ENCODE measurements at places on chromosomes 3 and 15.

GRCh38 chr15:34582461-34583371 is 735 bp downstream of the GOLGA8B start:
- DNase-seq, result peak; percentile 39

DNA sequence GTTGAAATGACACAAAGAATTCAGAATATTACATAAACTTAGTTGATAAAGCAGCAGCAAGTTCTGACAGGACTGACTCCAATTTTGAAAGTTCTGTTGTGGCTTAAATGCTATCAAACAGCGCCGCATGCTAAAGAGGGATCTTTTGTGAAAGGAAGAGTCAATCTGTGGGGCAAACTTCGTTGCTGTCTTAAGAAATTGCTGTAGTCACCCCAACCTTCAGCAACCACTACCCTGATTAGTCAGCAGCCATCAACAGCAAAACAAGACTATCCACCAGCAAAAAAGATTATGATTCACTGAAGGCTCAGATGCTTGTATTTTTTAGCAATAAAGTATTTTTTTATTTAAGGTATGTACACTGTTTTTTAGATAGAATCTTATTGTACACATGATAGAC is 14.2 kb downstream of the CRBN start:
- DNase-seq, result no peak

DNA sequence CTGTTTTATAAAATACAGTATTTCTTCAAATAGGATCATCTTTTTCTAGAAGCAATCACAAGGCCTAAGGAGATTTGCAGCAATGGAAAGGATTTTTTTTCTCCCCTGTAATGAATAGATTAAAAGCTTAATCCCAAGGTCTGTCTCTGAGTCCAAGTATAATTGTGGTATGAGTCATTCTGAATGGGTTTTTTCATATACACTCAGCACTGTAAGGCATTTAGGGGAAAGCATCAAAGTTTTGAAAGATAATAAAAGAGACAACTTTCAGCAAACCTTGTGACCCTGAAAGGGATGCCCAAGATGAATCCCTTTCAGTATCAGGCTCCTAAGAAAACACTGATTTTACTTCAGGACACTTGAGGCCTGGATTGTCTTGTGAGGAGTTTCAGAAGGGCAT is 23.3 kb upstream of the LARS2 start:
- no peak for DNase-seq

- no peak for DNase-seq
Measured at GRCh38 chr3:127497676-127498075, 92.9 kb downstream of the TPRA1 start.

GRCh38 chr15:55829826-55830225 is 86.9 kb upstream of the PRTG start:
- DNase-seq, result no peak

GRCh38 chr3:42701371-42702065 is 1.1 kb downstream of the HHATL start:
- peak; percentile 11 for DNase-seq

- no peak for DNase-seq
Measured at GRCh38 chr3:72272356-72272755, 487.4 kb upstream of the PROK2 start.

DNA sequence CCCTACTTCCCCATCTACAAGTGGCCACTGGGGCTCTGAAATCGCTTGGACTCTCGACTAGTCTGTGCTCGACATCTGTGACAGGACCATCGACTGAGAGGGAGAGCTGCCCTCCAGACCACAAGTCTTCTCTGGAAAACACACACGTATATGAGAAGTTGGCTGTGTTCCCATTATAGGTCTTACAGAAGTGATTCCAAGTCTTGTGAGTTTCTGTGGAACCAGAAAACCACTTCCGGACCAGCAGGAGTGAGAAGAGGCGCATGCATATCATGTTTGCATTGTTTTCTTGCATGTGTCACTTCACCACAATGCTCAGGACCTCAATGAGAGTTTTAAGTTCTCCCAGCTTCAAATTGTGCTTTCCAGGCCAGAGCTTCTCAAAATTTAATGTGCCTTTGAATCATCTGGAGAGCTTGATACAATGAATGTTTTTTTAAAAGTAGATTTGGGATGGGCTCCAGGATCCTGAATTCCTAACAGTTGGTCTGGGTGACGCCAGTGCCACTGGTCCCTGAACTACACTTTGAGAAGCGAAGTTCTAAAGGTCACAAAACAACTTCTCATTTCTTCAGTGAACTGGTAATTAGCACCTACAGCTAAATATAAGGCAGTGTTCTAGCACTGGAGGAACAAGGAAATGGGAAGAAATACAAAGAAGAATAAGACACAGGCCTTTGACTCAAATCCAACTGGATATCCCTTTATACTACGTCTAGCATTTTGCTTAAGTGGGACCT is 15.7 kb downstream of the LIPC start:
- DNase-seq, result peak; percentile 55

DNA sequence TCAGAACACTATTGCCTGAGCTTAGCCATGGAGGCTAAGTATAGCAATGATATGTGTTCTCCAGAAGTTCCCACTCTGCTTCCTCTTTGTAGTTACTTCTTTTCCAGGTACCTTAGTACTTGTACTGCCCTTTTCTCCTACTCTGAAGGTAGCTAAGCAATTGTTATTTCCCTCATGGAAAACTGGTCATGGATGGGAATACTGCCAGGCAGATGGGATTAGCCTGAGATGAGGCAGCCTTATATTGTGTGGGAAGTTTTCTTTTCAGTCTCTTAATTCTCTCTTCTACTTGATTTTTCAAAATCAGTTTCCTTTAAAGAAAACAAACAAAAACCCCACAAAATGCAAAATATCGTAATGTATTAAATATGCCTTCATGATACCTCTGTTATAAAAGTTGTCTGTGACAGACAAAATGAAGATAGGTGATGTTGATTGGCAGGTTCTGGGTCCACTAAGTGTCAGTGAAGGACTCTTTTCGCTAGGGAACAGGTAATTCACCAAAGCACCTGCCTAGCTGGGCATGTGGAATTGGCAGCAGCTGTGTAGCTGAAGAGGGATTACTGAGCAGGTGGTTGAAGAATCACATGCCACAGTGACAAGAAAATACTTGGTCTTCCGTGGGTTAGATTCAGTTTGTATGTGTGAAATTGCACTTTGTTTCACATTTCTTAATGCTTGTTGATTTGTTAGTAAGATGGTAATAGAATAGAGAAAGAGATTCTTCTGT is 4.1 kb downstream of the ZNF609 start:
- peak; percentile 10 for DNase-seq

GRCh38 chr3:29922992-29923746 is 642.3 kb downstream of the RBMS3 start:
- DNase-seq, result peak; percentile 58

DNA sequence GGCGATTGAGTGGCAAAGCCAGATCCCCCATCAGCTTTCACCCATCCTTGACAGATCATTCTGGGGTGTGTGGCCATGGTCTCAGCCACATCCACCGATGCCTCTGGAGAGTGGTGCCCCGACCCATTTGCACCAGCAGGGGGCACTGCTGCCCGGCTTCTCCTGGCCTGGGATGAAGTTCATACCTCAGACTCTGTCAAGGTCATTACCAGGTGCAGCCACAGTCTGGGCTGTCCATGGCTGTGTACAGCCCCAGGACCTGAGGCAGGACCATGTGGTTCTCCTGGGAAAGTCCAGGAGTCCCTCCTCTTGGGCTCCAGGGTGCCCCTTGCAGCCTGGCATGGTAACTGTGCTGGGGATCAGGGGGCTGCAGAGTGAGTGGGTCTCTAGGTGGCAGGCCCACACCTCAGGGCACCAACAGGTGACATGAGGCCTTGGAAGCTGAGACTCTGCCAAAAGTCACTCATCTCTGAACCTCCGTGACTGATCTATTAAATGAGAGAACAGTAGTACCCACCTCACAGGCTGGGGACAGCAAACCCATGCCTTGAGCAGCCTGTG is 67.2 kb downstream of the CACNA2D2 start:
- DNase-seq, result peak; percentile 17

DNA sequence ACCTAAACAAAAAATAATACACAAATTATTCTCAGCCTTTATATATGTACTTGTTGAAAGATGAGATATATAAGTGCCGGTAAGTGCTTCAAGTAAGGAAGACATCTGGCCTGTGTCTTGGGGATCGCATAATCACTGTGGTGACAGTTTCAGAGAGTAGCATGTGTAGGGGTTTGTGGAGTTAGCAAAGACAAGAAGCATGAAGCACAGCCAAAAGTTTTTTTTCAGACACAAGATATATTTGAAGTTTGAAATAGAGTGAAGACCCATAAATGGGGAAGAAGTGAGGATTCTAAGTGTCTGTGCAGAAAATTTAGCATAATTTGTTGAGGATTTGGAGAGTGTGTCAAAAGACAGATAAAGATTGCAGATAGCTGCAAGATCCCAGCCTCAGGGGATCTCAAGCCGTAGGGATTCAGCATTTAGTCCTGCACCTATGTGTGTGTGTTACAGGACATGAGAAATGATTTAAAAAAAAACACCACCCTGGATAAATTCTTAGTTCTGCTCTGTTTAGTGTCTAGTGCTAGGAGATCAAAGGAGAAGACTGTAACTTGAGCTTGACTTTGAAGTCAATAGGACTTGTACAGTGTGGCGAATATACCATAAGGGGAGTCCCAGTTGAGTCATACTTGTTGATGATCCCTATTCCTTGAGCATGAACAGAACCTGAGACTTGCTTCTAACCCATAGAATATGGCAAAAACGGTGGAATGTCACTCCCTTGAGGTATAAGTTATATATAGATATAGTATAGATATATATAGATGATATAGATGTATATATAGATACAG is 123.9 kb upstream of the GRM7 start:
- no peak for DNase-seq

DNA sequence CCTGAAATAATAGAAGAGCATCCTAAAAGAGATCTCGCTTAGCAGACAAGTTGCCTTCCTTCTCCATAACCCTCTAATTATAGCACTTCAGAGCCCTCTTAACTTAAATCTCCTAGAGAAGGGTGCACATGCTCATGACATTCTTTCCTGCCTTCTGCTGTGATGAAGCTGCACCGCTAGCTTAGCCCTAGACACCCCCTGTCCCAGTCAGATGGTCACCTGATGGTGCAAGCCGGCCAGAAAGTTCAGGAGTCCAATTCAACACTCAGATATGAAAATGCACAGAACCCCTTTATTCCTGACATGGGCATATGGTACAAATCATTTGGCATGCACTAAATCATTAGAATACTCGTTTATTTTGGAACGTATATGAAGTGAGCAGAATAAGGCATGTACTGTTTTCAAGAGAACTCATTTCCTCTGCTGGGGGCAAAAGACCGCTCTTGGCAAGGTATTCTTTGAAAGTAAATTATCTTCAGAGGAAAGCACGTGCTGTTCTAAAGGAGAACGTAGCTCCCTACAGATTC is 420.4 kb upstream of the PROK2 start:
- DNase-seq, result no peak

GRCh38 chr3:171121801-171122200 is 95.3 kb upstream of the SLC2A2 start:
- no peak for DNase-seq

DNA sequence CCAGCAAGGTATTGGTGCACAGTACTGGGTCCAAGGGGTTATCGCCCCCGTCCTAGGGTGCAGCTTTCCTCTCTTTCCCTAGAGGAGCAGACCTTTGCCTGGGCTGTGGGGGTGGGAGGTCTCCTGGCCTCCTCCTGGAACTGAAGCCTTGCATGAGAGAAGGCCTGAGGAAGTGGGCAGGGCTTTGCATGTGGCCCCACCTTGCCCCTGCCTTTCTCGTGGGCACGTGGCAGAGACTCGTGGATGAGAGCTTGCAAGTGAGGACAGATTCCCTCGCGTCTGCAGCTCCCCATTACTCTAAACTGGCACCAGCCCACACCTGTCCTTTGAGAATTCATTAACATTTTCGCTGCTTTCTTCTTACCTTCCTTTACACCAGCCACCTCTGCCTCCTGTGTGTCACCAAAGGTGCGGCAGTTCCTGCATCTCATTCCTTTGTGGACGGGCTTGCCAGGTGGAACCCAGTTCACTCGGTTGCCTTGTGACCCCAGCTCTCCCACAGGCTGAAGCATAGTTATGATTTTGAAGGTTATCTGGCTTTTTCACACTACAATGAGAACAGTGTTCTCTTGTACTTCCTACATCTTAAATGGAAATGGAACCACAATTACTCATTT is 40.9 kb upstream of the NR2C2 start:
- no peak for DNase-seq

GRCh38 chr3:117184574-117184973 is 475.0 kb downstream of the TUSC7 start:
- peak; percentile 62 for DNase-seq

- DNase-seq, result no peak
Measured at GRCh38 chr15:89366656-89367393, 32.2 kb upstream of the POLG start.

- DNase-seq, result no peak
Measured at GRCh38 chr15:68663526-68663925, 84.7 kb downstream of the CORO2B start.
